ENCODE measurements at places on chromosomes 2 and 18.

- no peak for DNase-seq
Observed at GRCh38 chr2:127261804-127262406, 32.0 kb downstream of the ERCC3 start.

- DNase-seq: no peak
Observed at GRCh38 chr2:18788592-18788991, 199.2 kb upstream of the NT5C1B start.

DNA sequence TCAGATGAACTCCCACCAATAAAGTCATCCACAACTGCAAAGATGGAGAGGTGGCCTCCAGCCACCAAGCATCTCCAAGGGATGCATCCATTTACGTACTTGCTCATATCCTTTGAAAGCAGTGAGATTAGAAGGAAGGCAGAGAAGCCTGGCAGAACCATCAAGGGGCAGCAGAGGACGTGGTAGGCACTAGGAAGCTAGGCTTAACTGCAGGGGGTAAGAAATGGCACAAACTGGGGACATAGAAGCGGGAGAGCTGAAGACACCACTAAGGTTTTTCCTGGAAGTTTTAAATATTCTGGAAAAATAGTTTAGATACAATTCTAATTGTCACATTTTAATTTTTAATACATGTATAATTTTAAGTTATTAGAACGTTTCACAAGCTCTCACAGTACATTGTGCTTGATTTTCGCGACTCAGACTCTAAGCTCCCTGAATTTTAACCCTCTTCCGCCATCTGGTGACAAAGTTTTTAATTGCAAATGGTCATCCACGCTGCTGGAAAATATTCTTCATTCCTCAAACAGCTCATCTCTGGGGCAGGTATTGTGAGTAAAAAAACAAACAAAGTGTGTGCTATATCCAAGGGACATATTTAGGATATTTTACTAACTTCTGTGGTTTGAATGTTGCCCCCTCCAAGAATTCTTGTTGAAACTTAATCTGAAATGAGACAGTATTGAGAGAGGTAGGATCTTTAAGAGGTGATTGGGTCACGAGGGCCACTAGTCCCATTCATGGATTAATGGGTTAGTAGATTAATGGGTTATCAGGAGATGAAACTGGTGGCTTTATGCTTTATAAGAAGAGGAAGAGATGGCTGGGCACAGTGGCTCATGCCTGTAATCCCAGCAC, 1.6 kb upstream of the PSTPIP2 start:
- peak; percentile 41 for DNase-seq

GRCh38 chr2:195782156-195782555, 125.1 kb downstream of the SLC39A10 start:
- no peak for DNase-seq

- no peak for DNase-seq
Observed at GRCh38 chr18:65859075-65859474, 108.3 kb downstream of the CDH7 start.

DNA sequence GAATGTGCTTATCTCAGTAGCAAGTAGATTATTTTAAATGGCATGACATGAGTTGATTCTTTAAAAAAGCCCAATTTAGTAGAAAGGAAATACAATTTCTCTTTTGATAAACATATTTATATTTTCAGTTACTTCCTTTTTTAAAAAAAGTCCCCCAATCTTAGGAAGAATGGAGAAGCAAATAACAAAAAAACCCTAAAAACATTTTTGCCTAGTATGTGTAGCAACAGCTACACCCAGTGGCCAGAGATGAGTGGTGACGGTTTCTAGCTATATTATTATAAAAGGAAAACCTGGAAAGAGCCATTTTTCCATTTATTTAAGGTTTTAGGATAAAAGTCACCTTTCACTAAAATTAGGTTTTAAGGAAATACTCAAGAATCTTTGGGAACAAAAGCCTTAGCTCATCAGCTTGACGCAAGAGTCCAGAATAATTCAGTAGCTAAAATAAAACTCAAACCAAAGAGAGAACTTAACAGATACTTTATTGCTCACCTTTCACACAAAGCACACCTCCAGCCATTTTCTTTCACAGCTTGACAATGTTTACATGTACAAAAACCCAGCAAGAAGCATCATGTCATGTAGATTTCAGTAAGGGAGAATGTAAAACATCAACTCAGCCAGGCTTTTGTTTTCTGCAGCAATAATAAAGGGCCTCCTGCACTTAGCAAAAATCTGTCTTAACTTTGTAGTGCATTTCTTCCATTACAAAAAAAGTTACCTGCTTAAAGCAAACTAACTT, 15.7 kb downstream of the FAM98A start:
- peak; percentile 17 for DNase-seq

DNA sequence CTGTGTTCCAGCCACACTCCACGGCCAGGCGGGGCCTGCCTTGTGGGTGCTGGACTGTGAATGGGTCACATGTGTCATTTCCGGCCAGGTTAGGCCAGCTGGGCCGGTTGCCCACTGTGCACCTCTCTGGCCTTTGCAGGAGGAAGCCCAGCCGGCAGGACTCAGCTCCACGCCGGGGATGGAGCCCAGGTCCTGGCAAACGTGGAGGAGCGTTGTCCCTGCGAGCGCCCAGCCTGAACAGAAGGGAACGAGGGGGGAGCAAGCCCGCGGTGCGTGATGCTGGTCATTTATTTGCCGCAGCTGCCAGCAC, 152.9 kb downstream of the PXDN start:
- DNase-seq: no peak

GRCh38 chr2:217632043-217632442, 370.8 kb downstream of the TNS1 start:
- no peak for DNase-seq

DNA sequence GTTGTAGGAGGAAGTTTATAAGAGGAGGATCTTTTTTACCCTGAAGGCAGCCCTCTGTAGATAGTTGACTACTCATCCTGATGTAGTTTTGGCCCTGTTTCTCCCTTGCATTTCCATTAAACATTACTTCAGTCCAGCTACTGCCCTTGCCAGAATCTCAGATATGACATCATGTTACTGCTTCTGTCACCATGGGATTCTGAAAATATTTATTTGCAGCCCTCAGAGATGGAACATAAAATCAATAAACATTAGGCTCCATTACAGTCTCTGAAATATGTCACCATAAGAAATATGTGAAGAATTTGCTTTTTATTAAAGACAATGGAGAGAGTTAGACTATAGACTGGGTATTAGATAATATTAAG, 68.7 kb upstream of the STK39 start:
- no peak for DNase-seq

- DNase-seq: no peak
Observed at GRCh38 chr2:9286554-9287399, 80.2 kb downstream of the ASAP2 start.

DNA sequence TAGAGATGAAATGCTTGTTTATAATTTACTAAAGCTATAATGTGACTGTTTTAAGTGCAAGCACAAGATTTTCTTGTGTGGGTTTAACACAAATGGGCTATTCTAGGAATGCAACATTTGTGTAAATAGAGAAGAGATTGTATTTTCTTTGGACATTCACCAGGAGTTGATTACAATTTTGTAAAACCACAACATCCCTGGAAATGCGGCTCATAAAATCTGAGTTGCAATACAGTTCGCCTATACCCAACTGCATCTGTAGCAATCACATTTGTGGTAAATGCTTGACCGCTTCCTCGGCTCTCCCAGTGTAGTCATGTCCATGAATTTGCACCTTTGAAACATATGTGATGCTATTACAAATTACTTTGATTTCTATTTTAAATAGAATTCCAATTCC, 348.7 kb upstream of the CDH20 start:
- DNase-seq: peak; percentile 25

DNA sequence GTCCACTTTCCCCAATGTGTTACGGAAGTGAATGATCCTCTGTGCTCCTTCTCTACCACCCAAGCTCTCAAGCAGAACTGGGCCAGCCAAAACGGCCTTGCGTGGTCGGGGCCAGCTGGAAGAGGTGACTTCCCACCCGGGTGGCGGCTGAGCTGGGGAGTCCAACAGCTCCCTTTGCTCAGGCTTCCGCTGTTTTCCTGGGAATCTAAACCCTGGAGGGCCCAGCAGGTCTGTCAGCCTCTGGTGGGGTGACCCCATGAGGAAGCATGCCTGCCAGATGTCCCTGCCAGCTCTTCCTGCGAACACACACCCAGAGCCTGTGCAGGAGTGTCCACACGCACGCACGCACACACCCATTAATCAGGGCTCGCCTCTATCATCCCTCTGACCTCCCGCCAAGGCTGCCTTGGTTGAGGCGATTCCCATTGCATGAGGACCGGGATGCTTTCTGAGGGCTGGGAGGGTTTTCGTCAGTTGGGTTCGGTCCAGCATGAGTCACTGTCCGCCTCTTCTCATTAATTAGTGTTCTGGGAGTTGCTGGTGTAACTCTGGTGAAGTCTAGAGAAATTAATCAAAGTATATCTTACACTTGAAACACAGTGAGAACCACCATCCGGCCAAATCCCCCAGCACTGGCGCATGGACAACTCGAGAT, 90.6 kb downstream of the TWIST2 start:
- no peak for DNase-seq

Measured in HTR-8/SVneo (cell line).